Activated CD4-positive, CD25-positive, alpha-beta regulatory T cell treated with anti-CD3 and anti-CD28 coated beads, Interleukin-2, amount 50 U/mL, for 16 hours (primary cell): ENCODE measurements at places on chromosomes 4 and X.

- DNase-seq = no peak
These were observed 934 bp downstream of the PDHA1 start for GRCh38 chrX:19344661-19345060.

DNA sequence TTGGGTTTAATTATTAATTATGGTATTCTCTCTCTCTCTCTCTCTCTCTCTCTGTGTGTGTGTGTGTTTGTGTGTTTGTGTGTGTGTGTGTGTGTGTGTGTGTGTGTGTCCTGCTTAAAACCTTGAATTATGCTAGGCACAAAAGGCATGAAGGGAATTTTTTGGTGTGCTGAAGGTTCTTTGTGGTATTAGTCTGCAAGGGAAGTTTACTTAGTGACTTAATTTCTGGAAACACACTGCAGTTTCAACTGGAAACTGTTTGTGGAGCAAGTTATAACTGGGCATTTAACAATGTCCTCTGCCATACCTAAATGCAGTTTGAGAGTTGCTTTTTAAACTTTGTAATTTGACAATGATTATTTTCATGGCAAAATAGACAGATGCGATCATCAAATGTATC is 111.7 kb downstream of the FRMPD4 start:
- DNase-seq = no peak

DNA sequence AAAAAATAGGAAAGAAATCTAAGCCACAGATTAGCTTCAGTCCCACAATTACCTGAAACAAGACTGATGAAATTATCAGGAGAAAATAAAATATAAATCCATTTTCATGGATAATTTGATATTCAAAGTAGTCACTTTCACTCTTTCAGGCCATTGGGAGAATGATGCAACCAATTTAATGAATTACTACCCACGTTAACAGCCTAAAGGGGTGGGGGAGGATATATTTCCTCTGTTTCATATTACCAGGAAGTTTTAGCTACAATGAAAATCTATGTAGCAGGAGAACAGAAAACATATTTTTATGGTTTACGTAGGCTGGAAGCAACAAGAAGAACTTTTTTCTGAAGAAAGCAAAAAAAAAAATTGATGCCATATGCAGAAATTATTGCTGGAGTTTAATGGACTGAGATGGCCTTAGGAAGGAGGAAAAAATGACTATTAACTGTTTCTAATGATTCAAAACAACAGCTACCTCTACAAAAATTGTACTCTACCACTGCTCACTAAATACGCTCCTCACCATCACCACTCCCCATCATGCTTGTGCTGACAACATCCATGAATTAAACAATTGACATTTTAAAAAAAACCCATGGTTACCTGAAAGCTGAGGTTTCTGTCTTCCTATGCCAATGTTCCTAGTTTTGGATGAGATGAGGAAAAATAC is 100.9 kb downstream of the CXXC4 start:
- DNase-seq = no peak

DNA sequence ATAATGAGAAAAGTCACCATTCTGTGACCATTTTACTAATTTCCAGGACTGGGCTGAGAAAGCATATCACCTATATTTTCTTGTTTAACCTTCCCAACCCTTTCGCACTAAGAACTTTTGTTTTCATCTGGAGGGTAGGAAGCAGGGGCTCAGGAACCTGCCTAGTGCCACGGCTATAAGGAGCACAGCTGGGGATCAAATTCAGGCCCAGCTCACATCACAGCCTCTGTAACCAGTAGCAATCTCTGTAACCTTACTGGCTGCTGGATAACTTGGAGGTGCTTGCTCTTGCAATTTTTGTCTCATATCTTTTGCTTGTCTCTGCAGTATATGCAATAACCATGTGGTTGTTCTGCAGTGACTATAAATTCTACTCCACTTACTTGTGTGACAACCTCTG is 76.7 kb upstream of the PLAC1 start:
- DNase-seq = no peak

DNA sequence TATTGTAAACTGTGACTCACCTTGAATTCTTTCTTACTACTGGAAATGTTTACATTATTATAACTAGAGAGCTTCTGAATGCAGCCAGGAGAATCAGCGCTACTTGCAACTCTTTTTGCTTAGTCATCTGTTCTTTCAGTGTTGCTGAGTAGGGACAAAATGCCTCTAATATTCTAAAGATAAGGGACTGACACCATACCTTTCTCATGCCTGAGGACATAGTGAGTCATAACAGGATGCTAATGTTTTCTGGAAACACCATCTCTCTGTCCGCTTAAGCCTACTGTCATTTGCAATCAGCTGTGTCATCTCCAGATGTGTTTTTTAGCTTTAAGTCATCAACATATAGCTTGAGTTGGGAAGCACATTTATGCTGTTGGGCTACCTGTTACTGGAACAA is 108.3 kb downstream of the QRFPR start:
- no peak for DNase-seq

DNA sequence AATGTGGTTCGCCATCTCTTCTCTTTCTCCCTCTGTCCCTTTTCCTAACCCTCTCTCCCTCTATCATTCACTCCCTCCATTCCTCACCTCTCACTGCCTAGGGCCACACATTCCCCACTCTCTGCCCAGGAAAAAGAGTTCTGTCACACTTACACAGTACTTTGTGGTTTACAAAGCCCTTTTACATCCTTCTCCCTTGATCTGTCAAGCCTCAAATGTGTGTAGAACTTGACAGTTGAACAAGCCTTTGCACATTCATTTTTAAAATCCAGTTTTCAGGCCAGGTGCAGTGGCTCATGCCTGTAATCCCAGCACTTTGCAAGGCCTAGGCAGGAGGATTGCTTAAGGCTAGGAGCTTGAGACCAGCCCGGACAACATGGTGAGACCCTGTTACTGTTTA is 156.3 kb downstream of the VSIG4 start:
- DNase-seq = no peak

DNA sequence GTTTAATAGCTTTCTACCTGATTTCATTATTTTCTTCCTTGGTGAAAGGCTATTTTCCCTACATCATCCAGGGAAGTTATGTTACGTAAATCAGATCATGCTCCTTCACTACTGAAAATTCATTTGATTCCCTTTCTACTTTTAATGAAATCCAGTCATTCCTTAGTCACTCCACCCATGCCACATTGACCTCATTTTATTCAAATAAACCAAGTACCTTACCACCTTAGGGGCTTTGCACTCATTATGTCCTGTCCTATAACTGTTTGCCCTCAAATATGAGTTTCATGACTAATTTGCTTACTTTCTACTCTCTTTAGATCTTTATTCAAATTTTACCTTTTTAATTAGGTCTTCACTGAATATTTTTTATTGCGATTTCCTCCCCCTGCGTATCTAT is 374.0 kb downstream of the GRID2 start:
- no peak for DNase-seq

DNA sequence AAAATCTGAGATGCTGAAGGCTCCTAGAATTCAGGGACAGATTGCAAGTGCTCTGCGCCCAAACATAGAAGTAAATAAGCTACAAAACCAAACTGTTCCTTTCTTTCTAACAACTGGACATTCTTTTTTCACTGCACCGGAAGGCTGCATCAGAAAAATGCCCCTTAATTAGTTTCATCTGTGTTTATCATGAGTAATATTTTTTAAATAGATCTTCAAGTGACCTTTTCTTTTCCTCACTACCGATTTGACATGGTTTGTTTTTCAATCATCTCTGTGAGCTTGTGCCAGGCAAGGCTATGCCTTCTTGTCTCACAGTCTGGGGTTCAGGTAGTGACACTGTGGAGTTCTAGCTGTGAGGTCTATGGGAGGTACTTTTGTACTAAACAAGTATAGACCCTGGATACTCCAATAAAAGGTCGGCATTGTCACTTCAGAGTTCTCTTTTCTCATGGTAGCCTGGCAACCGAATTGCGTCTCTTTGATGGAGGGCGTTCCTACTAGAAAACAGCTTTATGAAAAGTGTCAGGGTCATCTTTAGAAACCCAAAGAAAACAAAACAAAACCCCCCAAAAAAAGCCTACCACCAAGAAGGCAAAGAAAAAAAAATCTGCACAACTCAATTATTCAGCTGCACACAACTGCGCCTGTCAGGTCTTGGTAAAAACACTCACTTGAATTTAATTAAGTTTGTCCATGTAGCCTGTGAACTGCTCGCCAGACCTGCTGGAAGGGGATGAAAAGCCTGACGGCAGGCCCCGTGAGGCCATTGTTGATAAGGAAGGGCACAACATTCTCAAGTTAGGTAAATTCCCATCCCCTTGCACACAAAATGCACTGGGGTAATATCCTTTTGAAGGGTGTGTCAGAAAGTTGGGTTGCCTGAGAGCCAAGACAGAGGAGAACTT is 22.8 kb upstream of the ADAMTS3 start:
- no peak for DNase-seq

DNA sequence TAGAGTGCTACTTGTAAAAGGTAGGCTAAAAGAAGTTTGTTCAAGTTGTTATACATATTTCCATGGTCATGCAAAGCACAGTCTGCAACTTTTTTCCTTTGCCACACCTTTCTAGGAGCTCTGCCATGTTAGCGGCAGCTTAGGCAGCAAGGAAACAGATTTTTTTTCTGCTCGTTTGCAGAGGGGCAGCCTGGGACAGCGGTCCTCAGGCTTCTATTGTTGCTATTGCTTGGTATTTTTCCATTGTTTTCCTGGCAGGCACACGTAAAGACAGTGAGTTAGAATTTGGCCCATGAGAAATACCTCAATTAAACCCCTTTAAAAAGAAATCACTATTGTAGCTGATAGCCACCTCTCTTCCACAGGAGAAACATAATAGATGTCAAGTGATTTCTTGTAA is 391.4 kb downstream of the SH2D1A start:
- DNase-seq = no peak

DNA sequence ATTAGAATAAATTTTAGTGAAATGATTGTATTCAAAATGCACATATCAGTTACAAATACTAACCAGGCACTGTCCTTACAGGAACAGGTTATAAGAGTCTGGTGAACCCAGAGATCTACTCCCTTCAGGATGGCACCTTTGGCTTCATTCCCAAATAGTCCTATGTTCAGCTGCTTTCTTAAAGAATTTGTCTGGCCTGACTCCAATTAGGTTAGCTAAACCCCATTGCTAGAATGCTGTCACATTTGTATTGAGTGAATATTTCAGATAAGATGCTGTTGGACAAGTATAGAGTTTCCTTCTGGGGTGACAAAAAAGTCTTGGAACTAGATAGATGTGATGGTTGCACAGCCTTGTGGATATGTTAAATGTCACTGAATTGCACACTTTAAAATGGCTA is 69.4 kb downstream of the EFHC2 start:
- no peak for DNase-seq

GRCh38 chr4:168449719-168450452 is 30.4 kb downstream of the DDX60L start:
- DNase-seq = no peak

DNA sequence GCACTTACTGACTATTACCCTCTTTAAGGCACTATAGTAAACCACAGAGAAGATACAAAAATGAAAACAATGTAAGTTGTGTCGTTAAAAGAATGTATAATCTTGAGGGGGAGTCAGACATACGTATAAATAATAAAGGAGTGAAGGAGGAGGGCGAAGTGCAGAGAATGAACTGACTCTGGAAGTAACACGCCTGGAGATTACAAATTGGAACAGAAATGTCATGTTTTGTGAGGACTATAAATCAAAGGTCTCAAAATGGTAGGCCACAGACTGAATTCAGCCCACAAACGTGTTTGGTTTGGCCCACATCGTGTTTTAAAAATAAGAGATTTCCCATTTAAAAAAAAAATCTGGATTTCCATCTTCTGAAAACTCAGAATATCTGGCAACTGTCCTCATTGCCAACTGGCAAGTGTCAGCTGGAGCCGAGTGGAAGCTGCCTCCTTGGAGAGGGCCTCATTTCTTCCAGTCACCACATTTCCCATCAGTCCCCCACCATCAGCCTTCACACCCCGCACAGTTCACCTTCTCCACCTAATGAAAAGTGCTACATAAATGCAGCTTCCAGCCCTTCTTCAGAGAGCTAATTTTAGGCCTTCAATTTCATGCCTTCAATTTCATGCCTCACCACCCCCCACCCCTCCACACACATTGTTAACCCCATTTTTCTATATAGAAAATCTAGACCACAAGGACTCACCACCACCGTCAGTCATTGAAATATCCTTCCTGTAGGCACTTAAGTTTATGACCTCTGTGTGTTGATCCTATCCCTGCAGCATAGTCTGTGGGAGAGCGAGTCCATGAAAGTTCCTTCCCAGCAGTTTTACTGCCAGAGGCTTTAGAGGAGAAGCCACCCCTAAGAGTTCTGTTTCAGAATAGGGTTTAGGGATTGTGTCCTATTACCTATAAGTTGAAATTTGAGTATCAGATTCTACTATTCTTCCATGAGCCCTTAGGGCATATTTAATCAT is 32.0 kb upstream of the COL25A1 start:
- no peak for DNase-seq

- no peak for DNase-seq
These were observed 46.8 kb upstream of the ELF2 start for GRCh38 chr4:139223682-139224317.

DNA sequence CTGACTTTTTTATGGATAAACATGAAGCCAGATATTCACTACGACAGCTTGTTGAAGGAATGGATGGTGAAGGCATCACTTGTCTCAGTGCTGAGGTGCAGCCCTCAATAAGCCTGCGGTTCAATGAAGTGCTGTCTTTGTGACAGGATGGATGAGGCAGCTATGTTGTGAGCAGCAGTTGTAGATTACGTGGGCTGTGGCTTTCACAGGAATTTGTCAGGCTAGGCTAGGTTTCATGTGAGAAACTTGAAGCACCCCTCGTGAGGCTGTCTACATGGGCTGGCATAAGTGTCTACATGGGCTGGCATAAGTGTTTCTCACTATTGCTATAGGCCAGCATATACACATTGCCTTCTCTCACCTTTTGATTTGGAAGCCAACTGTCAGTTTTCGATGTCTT is 1050.0 kb downstream of the ADGRL3 start:
- no peak for DNase-seq
